Retina (tissue), 1 donor: ENCODE measurements at places on chromosomes 5 and 9.

GRCh38 chr9:72872718-72873117, 80.1 kb downstream of the ALDH1A1 start:
- DNase-seq = peak; percentile 19

GRCh38 chr5:134451225-134451935, 39.7 kb upstream of the CDKN2AIPNL start:
- no peak for DNase-seq

- DNase-seq = no peak
Measured at GRCh38 chr5:150419630-150420270, 7.0 kb upstream of the CD74 start.

DNA sequence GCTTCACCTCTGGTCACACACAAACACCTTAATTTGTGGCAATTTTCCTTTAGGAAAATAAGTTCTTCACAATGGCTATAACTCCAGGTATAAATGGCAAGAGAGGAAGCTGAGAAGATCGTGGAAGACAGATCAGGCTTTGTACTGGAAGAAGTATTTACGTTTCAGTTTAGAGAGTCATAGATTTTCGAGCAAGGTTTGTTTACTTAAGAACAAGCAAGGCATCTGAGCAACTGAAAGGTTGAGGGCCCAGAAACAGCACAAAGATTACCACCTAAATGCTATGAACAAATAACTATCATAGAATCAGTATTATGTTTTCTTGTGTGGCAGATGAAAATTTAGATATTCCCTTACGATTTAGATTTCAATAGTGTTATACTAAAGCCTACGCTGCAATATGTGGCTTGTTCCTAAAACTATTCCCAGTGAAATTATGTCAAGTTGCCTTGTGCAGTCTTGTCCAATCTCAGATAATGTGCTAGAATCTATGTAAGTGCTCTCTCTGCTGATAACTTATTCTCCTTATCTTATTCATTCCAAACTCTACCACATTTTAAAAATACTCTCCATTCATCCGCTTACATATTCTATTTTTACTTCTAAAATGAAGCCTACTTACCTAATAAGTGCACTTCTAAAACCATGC, 6.7 kb downstream of the SLCO4C1 start:
- DNase-seq = no peak

- no peak for DNase-seq
Measured at GRCh38 chr9:71812385-71812784, 44.1 kb upstream of the CEMIP2 start.

- DNase-seq = no peak
Measured at GRCh38 chr5:142826093-142826492, 55.9 kb downstream of the ARHGAP26 start.

DNA sequence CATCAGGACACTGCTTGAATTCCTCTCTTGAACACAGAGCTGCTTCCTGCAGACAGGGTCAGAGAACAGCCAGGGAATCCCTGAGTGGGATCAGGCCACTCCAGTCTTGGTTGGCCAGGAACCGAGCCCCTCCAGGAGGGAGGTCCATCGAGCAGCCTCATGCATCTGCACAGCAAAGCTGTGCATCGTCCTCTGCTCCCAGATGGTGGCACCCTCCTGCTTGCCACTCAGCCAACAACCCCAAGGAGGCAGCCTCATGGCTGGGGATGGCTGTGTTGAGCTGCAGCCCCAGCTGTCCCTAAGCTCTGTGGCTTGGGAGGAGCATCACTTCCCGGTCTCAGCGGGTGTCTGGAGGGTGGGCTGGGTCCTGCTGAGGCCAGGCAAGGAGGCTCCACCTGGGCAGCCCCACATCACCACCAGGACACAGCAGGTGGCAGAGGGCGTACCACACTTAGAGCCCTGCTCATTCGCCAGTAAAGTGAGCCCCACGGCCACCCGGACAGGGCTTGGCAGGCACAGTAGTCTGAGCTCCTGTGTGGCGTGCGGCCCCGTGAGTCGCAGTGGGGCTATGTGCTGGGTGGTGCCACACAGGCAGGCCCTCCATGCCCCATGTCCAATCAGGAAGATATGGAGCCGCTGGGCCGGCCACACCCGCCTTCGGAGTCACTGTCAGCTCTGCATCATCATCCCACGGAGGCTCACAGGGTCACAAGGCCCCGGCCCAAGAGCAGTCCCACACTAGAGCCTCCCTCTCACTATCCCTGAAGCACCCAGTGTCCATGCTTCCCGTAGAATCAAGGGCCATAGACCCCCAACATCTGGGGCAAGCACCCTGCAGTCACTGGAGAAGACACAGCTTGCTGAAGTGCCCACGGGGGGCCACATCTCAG, 11.9 kb downstream of the LPCAT1 start:
- no peak for DNase-seq

DNA sequence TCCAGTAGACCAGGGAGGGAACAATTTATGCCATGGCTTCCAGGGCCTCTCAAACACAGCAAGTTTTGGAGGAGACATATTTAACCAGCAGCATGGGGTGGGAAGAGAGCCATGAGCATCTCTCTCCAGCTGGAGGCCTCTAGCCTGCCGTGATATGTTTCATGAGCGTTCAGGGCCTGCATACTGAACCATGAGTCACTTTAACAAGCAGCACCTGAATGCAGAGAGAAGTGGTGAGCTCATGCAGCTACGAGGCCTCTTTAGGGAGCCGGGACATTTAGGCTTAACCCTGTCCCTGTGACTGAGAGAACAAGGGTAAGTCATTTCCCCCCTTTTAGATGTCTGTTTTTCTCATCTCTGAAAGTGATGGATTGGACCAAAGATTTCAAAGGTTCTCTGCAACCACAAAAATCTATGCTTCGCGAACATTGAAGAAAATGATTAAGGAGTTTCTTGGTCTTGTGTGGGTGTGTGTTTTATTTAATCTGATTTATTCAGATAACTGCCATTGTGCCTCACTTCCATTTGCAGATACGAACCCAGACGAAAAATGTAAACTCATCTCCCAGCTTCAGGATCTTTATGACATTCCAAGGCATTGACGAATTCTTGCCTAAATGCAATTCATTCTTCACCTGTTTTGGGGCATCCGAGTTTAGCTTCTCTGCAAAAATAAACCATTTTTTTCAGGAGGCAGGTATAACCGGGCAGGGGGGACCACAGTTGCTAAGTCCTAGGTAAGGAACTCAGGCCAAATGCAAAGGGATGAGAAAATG, 157.0 kb downstream of the GABBR2 start:
- no peak for DNase-seq

GRCh38 chr5:38211354-38211710, 47.0 kb upstream of the EGFLAM start:
- DNase-seq = no peak

GRCh38 chr9:96232539-96233241, 69.3 kb downstream of the HSD17B3 start:
- peak; percentile 54 for DNase-seq

- DNase-seq = no peak
Measured at GRCh38 chr5:143707806-143708205, 104.2 kb upstream of the HMHB1 start.

GRCh38 chr5:126928041-126928440, 102.3 kb downstream of the MARCHF3 start:
- DNase-seq = no peak

- DNase-seq = no peak
Measured at GRCh38 chr9:108113596-108113995, 624.0 kb upstream of the KLF4 start.

GRCh38 chr9:99565203-99565602, 256.5 kb upstream of the NR4A3 start:
- DNase-seq = no peak

DNA sequence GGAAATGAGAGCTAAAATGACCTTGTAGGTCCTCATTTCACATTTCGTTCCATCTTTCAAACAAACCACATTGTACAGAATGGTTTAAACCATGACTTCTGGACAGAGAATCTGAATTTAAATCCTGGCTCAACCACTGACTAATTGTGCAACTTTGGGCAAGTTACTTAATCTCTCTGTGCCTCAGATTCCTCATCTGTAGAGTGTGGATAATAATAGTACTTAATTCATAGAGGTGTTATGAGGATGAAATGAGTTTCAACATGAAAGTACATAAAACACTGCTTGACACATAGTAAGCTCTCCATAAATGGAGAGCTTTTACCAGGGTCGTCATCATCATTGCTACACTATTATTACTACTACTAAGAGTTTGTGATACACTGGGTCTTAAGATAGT, 46.3 kb upstream of the FOXE1 start:
- DNase-seq = no peak

DNA sequence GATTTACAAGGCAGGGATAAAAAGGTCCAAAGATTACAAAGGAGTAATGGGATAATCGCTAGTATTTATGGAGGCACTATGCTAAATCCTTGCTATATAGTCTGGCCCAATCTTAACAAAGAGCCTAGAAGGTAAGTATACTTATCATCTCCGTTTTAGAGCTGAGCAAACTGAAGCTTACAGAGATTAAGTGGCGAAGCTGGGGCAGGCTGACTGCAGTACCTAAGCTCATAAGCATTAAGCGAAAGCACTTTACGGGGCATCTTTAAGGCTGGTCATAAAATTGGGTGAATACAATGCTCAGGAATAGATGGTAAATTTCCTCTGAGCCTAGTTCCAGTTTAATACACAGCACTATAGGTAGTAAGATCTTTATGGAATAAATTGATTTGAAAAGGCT, 30.0 kb upstream of the ZNF366 start:
- no peak for DNase-seq

DNA sequence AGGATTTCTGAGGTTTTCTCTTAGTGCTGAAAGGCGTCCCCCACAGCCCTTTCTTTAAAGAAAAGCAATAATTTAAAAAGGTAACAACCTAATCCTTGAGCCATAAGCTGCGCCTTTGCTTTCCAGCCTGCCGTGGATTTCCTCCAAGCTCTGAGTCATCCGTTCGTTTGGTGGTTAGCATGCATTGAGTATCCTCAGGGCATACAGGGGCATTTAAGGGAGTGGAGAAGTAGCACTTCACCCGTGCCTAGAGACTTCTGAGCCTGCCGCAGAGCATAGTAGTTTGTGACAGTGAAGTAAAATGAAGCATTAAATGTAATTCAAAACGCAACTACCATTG, 892 bp upstream of the TNC start:
- DNase-seq = no peak

GRCh38 chr5:127517110-127517479, 345 bp upstream of the PRRC1 start:
- peak; percentile 71 for DNase-seq

GRCh38 chr9:95175523-95175922, 142.0 kb downstream of the FANCC start:
- DNase-seq = peak; percentile 6

GRCh38 chr5:110264661-110265060, 461.8 kb downstream of the TMEM232 start:
- DNase-seq = no peak

DNA sequence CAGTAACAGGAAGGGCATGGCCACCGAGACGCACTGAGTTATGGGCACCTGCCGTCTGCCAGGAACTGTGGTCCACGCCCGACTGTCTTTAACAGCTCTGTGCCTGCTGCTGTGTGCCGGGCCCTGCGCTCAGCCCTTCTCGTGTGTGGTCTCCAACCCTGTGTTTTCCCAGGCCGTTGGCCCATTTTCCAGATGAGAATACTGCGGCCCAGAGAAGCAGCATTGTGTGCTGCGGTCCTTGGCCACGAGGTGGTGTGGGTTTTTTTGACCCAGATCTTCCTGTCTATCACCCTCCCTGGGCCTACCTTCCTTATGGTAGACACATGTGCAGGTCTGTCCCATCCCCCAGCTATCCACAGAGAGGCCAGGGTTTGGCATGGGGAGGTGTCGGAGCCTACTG, 47.0 kb downstream of the RXRA start:
- DNase-seq = no peak

DNA sequence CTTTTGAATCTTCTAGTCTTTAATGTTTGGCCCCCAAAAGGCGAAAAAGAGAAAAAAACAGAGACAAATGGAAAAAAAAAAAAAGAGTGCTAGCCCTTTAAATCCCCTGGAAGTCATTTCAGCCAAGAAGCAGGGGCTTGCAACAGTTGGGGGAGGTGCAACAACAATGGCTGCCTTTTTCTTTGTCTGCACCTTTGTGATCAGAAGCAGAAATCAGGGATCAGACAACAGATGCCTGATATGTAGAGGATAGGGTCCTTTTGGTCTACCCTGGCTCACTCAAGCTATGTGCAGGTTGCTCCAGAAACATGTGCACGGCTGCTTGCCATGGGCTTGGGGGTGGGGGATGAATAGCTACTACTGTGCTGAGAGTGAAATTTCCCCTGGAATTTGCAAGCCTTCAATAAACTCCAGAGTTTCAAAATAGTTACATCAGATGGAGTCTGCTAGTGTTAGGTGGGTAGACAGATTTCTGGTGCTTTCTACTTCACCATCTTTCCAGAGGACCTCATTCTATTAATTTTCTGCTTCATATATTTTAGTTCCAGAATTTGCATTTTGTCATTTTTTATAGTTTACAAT, 150.9 kb downstream of the FGF18 start:
- no peak for DNase-seq

DNA sequence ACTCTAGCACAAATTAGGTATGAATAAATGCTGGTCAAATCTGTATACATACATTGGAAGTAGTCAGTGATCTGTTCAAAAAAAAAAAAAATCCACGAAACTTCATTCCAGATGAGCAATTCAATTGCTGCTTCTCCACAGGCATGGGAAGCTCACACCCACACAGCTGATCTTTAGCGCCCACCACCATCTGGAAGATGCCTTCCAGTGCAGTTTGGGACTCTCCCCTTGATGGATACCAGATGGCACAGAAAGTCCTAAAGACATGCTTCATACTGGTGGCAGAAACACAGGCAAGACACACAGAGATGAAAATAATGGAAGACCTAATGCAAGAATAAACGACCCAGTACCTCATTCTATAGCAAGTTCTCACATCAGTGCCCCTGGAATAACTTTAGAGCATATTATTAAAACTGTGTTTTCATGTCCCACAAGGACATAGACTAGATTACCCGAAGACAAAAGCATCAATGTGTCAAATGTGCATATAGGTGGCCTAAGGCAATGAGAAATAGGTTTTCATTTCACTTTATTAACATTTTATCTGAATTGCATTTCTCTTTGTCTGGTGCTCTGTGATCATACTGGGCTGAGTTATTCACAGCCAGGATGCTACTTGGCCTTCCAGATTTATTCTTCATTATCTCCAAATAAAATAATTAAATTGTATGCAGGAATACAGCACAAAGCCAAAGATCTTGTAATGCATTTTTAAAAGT, 135.4 kb upstream of the TAS2R1 start:
- no peak for DNase-seq

DNA sequence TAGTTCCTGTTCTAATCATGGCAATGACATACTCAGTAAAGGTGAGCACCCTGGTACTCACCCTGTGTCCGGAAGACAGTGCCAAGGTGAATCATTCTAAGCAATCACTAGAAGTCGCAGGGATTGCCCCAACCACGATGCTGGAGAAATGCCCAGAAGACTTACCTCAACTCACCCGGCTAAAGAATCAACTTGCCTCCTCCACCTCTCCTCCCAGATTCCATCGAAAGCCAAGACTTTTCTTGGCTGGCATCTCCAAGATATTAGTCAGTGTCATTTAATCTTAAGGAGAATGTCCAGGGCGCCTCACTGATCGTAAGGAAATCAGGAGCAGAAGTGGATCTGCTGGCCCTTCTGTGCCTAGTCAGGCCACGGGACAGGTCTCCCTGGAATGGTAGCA, 204.9 kb downstream of the ERCC6L2 start:
- DNase-seq = no peak

GRCh38 chr9:84224246-84224645, 116.3 kb downstream of the SLC28A3 start:
- no peak for DNase-seq
